ENCODE measurements at places on chromosomes 7 and 10.

- DNase-seq: no peak
Measured at GRCh38 chr10:110900983-110901382, 18.0 kb downstream of the BBIP1 start.

DNA sequence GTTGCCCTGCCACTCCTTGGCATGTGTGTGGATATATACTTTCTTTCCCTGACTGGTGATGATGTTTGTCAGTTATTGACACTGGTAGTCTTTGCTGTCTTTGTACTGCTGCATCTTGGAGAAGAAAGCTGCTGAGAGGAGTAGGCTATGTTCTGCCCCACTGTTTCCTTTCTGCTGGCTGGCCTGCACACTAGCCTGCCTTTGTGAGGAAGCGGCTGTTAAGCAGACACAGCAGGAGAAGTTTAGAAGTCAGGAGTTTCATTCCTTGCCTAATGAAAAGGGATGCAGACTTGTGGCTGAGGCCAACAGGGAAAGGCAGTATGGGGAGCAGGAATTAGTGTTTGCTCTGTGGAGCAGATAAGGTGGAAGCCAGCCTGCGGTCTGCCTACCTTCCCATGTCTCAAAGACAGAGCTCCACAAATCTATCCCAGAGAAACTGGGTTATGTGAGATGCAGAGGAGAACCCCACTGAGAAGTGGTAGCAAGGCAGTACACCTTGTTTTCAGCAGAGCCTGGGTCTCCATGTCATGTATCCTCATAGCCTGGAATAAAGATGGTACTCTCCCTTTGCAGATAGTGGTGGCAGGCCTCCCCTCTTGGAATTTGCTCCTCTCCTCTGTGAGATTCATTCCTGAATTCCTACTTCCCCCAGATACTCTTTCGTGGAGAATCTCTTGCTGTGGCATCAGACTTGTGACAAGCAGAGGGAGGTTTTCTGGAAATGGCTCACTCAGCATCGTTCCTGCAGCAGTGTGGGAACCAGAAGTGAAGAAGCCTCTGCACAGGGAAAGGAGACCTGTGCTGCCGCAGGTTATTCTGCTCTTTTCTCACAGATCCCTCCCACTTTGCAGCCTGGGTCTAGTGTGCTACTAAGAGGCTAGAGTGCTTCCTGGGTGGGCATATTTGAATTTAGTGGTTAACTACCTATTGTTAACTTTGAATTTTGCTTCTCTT, 130.2 kb downstream of the LRRC4 start:
- DNase-seq: no peak

- no peak for DNase-seq
Measured at GRCh38 chr7:118731854-118732253, 507.4 kb downstream of the ANKRD7 start.

DNA sequence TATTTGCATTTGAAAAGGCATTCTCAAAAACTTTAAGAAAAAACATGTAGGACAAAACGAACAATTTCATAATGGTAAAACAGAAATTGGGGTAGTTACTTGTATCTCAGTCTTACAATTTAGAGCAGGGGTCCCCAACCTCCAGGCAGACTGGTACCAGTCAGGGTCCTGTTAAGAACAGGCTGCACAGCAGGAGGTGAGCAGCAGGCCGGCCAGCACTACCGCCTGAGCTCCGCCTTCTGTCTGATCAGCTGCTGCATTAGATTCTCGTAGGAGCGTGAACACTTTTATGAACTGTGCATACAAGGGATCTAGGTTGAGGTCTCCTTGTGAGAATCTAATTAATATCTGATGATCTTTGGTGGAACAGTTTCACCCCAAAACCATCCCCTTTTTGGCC, 77.3 kb downstream of the SEMA3A start:
- DNase-seq: no peak

- DNase-seq: no peak
Measured at GRCh38 chr10:1661859-1662437, 75.4 kb downstream of the ADARB2 start.

GRCh38 chr10:130395248-130395936, 259.2 kb downstream of the GLRX3 start:
- DNase-seq: no peak

DNA sequence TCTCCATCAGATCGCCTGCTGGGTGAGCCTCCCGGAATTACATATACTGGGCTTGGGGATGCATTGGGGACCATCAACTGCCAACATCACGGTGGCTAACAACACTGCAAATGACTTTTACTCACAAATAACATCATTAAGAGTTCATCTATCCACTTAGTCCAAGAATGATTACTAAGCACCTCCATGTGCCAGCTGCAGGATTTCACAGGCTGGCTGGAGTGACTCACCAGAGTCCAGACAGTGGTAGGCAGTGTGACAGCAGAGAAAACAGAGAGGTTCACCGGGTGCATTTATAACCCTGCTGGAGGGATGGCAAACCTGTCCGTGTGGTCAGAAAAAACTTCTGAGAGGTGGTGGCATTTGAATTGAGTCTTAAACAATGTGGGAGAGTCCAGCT, 3.2 kb upstream of the IGFBP3 start:
- DNase-seq: no peak

- no peak for DNase-seq
Measured at GRCh38 chr10:10946801-10947200, 70.9 kb upstream of the CELF2 start.

- DNase-seq: no peak
Measured at GRCh38 chr7:159213253-159213652, 68.6 kb upstream of the VIPR2 start.

- no peak for DNase-seq
Measured at GRCh38 chr7:143049362-143049761, 2.8 kb upstream of the OR6V1 start.

DNA sequence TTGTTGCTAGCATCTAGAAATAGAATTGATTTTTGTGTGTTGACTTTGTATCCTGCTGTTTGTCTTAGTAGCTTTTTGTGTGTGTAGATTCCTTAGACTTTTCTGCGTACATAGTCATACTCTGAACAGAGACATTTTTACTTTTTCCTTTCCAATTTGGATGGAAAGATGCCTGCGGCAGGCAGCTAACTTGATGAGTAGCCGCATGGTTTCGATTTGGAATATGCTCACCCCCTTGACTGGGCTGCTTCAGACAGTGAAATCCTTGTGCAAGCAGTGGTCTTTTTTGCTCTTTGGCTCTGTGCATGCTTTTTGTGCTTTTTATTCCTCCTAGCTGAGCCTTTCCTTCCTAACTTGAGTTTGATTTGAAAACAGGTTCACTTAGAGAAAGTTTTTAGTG, 71.8 kb downstream of the HHEX start:
- DNase-seq: no peak

DNA sequence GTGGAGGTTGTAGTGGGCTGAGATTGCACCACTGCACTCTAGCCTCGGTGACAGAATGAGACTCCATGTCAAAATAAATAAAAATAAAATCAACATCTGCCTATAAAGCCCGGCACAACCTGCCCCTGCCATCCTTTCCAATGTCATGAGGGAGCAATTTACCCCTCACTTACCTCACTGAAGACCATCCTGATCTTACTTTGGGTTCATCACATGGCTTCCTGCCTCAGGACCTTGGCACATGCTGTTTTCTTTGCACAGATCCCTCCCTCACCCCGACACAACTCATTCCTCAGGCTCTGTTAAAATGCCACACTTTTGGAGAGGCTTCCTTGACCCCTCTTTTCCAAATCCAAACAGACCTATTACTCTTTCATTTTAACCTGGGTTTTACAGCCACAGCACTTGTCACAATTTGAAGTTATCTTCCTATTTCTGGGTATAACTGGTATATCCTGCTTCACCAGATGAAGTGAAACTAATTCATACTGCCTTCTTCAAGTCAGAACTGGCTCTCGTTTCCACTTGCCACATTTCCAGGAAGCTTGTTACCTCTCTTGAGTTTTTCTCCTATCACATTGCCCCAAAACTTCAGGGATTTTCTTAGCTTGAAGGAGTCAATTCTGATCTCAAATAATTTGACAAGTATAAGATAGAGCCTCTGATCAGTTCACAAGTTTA, 69.3 kb upstream of the PARD3 start:
- DNase-seq: no peak

DNA sequence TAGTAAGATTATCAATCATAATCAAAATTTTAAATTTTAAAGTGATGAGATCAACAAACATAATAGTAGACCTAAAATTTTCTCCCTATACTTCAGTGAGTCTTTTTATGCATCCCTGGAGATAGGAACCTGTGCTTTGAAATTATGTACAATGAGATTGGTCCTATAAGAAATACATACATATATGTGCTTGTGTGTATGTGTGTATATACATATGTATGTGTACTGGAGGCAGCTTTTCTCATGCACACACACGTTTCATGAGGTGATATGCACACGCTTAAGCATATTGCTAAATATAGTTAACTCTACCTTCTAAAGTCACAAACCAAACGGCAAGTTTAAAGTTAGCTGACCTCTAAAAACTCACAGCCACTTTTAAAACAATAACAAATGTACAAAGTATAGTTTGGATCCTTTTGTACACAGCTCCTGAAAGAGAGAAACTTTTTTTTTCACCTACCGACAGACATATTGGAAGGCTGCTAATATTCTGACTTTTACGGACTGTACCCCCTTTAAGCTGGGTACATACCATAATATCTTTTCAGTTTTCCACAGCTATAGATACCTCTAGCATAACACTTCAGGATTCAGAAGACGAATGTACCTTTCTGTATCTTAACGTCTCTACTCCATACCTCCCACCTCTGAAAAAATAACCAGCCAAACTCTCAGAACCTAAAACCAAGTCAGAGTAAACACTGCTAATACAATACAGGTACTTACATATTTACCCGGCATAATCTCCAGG, 3.3 kb downstream of the ITGB1 start:
- no peak for DNase-seq

- DNase-seq: peak; percentile 8
Measured at GRCh38 chr7:39414224-39415035, 151.8 kb upstream of the YAE1 start.

- no peak for DNase-seq
Measured at GRCh38 chr10:4013651-4014121, 228.7 kb upstream of the KLF6 start.

DNA sequence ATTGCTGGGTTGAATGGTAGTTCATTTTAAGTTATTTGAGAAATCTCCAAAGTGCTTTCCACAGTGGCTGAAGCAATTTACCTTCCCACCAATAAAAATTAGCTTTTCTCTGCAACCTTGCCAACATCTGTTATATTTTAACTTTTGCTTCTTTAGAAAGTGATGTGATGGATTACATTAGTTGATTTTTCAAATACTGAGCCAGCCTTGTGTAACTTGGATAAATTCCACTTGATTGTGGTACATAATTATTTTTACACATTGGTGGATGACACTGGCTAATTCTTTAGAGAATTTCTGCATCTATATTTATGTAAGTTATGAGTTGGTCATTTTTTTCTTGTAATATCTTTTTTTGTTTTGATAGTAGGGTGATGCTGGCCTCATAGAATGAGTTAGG, 634.1 kb downstream of the GALNT17 start:
- DNase-seq: no peak

GRCh38 chr10:111650088-111650487, 533.5 kb downstream of the GPAM start:
- DNase-seq: no peak

GRCh38 chr7:138208142-138208570, 131.9 kb downstream of the AKR1D1 start:
- DNase-seq: no peak

- DNase-seq: no peak
Measured at GRCh38 chr10:75347186-75347585, 54.4 kb downstream of the ZNF503 start.

GRCh38 chr10:127854769-127855590, 37.8 kb downstream of the CLRN3 start:
- DNase-seq: no peak

GRCh38 chr7:123719197-123719721, 29.5 kb downstream of the WASL start:
- no peak for DNase-seq

DNA sequence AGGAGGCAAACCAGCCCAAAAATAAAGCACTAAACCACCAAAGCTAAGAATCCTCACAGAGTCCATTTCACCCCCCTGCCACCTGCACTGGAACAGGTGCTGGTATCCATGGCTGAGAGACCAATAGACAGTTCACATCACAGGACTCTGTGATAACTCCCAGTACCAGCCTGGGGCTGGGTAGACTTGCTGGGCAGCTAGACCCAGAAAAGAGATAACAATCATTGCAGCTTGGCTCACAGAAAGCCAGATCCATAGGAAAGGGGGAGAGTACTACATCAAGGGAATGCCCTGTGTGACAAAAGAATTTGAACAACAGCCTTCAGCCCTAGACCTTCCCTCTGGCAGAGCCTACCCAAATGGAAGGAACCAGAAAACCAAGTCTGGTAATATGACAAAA, 13.6 kb upstream of the SLC25A28 start:
- no peak for DNase-seq

GRCh38 chr10:49608166-49609005, 1.7 kb upstream of the SLC18A3 start:
- DNase-seq: no peak

All from activated CD8-positive, alpha-beta memory T cell treated with anti-CD3 and anti-CD28 coated beads for 1 hour (primary cell).